ENCODE measurements at places on chromosomes 4 and X.
A peak's percentile ranks its signal among the peaks of the same experiment; 100 is the strongest.

DNA sequence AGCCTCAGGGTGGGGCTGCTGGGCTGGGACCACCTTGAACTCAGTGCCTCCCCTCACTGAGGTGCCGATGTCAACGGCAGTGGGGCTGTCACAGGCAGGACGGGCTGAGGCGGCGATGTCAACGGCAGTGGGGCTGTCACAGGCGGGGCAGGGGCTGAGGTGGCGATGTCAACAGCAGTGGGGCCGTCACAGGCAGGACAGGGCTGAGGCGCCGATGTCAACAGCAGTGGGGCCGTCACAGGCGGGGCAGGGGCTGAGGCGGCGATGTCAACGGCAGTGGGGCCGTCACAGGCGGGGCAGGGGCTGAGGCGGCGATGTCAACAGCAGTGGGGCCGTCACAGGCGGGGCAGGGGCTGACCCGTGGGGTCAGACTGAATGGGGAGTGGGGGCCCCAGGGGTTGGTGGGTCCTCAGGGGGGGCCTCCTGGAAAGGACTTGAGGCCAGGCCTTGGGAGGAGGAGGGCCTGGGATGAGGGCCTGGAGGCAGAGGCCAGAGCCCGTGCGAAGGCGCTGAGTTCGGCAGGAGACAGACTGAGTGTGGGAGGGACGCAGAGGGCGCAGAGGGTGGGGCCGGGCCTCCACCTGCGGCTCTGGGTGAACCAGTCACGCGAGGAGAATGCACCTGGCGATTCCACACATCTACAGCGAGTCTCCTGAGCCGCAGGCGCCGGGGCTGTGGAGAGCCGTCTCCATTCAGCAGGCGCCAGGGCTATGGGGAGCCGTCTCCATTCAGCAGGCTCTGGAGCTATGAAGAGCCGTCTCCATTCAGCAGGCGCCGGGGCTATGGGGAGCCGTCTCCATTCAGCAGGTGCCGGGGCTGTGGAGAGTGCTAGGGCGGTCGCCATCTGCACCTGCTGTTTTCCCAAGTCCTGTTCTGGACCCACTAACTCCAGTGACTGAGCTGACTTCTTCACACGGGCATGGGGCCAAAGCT is 22.9 kb downstream of the ATP5ME start:
- DNase-seq: no peak

DNA sequence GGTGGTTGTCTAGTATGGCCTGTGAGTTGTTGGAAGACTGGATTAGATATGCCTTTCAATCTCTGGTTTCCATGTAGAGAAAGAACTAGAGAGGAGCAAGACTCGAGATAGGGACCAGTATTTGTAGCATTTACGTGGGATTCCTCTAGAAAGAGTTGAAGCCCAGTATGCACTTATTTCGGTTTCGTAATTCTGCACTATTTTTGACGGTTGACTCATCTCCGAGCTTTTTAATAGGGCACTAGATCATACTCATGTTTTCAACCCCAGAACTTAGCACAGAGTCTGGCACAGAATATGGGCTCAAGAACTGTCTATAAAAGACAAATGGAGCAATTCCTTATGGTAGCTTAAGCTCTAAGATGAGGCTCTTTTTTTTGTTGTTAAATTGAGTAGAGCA is 15.7 kb downstream of the HELT start:
- peak; percentile 9 for DNase-seq

GRCh38 chr4:80216100-80216761 is 18.9 kb downstream of the PRDM8 start:
- no peak for DNase-seq

GRCh38 chr4:6134612-6135220 is 65.6 kb downstream of the JAKMIP1 start:
- peak; percentile 51 for DNase-seq

GRCh38 chr4:18209448-18209847 is 187.9 kb upstream of the LCORL start:
- peak; percentile 16 for DNase-seq

DNA sequence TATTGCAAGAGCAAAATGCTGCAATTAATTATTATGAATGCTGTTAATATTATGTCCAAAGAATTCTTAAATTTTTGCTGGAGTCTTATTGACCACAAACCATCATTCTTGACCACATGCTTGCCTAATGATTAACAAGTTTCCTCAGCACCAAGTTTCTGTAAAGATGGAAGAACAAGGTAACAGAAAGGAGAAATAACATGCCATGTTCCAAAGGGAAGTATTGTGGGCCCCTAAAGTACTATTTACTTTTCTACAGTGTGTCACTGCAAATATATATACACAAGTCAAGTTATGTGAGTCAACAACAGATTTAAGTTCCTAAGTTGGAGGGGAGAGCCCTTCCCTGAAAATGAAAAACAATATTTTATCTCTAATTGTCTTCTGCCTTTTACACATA is 20.6 kb downstream of the FAM47E start:
- no peak for DNase-seq

DNA sequence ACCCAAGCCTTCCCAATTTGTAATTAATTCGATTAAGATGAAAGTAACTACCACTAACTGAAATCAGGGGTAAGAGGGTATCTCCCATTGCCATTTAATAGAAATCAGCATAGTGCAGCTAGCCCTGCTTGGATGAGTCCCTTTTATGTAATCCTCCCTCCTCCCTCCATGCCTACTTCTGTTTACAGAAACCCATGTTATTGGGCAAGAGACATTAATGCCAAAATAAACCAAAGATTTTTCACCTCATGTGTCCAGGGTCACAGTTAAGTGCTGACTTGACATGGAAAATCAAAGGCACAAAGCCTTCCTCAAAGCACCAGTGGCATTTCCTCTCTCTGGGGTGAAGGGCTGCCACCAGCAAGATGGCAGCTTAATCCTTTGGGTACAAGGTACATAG is 50.8 kb downstream of the ZC4H2 start:
- DNase-seq: no peak

DNA sequence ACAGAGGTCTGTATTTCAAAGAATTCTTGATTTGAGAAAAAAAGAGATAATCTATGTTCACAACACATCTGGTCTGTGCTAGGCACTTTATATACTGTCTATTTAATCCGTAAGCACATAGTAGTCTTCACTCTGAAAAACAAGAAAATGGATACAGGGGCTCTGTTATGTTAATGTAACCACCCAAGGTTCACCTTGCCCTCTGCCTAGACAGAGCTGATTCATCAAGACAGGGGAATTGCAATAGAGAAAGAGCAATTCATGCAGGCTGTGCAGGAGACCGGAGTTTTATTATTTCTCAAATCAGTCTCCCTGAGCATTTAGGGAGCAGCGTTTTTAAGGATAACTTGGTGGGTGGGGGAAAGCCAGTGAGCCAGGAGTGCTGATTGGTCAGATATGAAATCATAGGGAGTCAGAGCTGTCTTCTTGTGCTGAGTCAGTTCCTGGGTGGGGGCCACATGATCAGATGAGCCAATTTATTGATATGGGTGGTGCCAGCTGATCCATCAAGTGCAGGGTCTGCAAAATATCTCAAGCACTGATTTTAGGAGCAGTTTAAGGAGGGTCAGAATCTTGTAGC is 92.9 kb upstream of the TNIP3 start:
- no peak for DNase-seq

DNA sequence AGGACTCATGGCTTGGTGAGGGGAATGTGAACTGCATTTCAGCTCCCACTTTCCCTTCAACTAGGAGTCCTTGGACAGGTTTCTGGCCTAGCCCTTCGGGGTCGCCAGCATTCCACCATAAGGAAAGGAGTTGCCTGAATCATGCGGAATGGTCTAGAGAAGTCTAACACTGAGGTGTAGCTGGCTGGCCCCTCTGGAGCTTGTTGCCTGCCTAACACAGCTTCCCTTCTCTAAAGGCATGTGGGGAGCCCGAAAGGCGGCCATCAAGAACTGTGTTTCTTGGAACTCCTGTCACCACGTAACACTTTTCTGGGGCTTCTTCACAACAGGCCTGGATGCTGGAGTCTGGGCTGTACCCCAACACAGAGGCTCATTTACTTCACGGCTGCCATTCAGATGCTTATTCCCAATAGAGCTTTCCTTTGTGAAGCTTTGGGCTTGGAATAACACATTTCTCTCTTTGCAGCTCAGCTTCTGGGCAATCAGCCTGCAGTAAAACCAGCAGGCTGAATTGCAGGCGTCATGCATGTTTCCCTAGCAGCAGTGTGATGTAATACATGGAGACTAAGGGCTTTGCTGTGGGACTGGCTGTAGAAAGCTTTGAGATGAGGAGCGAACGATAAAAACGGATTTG is 5.4 kb downstream of the GABRQ start:
- no peak for DNase-seq

DNA sequence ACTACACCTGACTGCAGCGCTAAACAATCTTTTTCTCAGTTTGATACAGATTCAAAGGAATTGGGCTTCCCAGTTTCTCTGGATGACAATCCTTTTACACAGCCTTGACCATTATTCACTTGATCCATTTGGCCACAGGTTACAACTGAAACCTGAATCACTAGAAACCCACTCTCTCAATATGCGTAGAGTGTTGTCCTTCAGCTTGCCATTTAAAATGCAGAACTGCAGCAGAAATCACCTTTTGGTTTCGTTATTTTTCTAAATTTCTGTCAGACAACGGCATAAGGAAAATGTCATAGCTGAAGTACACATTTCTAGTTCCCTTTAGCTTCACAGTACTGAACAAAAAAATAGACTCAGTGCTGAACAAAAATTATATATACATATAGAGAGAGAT is 255.8 kb upstream of the TENM3 start:
- DNase-seq: no peak

DNA sequence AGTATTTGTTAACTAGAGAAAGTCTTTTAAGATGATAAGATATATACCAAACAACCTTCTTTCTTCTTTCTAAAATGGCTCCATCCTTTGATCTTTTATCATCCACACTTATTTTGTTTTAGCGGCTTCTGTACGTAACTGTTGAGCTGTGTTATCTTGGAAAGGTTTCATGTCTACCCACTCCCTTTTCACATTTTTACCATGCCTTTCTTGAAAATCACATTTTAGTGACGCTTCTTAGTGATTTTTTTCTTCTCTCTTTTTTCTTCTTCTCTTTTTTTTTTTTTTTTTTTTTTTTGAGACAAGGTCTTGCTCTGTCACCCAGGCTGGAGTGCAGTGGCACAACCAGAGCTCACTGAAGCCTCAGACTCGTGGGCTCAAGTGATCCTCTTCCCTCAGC is 135.1 kb downstream of the CHIC2 start:
- DNase-seq: no peak

DNA sequence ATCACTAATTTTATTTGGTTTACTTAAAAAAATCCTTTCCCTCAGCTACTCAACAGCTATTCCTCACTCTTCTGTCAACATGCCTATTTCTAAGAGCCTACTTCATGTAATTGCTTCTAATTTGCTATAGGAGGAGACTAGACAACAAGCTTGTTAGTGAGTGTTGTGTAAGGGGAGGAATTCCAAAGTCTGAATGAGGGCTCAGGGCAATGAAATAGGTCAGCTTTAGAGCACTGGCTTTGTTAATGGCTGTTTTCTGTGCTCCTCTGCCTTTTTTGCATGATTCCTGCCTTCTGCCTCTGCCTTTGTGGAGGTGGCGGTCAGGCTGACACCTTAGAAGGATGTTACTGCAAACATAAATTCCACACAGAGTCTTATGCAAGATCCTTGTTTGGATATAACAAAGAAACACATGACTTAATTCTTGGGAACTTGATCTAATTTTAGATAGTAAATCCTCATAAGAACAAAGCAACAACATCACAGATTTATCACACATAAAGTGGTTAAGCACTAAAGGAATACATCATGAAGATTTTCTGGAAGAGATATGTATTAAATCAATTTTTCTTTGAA is 15.0 kb upstream of the PAGE1 start:
- DNase-seq: no peak

GRCh38 chrX:97238632-97239031 is 354.9 kb downstream of the RPA4 start:
- no peak for DNase-seq

GRCh38 chr4:30769093-30769492 is 48.9 kb downstream of the PCDH7 start:
- no peak for DNase-seq

DNA sequence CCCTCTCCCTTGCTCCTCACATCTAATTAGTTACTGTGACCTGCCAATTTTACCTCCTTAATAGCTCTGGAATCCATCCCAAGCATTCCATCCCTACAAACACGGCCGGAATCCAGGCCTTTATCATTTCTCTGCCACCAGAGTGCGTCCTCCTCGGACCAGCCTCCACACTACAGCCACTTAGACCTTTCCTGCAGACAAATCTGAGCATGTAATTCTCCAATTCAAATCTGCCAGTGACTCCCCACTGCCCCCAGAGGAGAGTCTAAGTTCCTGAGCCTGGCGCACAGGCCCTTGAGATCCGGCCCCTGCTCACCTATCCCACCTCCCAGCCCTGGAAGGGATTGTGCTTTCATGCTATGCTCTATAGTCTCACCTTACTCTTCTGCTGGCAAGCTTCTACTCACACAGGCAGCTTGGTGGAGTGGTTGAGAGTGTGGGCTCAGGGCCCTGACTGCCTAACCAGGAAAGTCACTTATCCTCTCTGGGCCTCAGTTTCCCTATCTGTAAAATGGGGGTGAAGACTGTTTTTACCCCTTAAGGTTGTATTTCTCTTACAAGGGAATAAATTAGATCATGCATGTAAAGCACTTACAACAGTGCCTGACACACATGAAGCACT is 31.2 kb downstream of the PJA1 start:
- DNase-seq: no peak

DNA sequence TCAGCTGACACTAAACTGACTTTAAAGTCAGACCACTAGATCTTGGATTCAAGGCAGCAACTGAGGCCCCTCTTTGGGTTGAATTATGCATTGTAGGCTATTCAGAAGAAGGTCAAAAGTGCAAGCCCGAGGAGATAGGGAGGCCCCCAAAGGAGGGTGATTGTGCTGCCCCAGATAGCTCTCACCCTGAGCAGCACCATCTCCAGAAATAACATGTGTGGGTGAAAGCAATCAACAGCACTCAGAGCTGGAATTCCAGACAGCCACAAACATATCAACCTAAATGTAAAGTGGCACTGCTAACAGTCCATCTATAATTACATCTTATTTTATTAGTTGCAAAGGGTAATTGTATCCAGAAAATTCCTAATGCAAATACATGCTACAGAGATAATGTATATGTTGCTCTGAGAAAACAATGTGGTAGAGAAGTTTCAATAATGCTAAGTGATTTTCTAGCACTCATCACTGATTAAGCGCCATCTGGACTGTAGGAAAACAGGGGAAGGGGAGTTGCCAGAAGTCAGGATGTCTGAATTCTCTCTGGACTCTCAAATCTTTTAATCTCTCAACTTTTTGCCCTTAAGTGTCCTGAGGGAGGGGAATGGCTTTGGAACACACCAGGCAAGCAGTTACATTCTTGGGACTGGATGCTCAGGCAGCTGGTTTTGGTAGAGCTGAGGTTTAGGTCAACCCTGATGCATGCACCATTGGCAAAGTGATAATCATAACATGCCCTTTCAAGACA is 61.8 kb upstream of the SFRP2 start:
- no peak for DNase-seq

GRCh38 chr4:110660755-110661154 is 37.9 kb upstream of the PITX2 start:
- DNase-seq: no peak

GRCh38 chr4:76125816-76126215 is 22.4 kb downstream of the NUP54 start:
- DNase-seq: no peak
